ENCODE measurements at places on chromosomes 12 and 14.

- DNase-seq: no peak
Measured at GRCh38 chr12:9707356-9707755, 25.5 kb downstream of the CLECL1 start.

- DNase-seq: no peak
Measured at GRCh38 chr14:78764240-78764639, 594.1 kb downstream of the NRXN3 start.

- DNase-seq: no peak
Measured at GRCh38 chr14:69625299-69626131, 14.1 kb downstream of the SUSD6 start.

- DNase-seq: no peak
Measured at GRCh38 chr14:68127166-68127565, 307.6 kb downstream of the RAD51B start.

DNA sequence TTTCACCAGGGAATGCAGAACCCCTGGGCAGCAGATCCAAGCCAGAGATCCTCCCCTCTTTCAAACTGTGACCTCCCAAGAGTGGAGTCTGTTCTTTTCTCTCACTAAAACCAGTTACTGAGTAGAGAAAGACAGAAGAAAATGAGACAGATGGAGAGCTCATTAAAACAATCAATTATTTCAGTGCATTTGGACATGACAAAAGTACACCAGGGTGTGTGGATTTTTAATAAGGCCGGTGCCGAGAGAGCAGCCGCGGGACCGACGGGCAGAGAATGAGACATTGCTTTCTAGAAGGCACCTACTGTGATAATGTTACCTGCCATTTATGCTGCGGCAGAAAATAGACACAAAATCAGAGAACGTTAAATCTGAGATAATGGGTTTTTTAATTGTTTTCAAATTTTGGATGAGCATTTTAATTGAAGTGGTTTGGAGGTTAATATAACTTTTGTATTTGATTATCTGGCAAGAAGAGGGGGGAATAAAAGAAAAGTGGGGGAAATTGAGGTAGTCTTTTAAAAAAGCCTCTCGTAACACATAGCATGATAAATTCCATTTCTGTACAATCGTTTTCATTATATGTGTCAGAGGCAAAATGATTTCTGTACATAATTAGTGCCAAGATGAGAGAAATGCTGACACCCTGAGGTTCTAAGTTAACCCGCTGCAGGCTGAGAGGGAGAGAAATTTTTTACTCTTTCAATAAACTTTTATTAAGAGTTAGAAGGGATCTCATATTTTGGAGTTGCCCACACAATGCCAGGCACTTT is 70.8 kb downstream of the HSPB8 start:
- peak; percentile 51 for DNase-seq

DNA sequence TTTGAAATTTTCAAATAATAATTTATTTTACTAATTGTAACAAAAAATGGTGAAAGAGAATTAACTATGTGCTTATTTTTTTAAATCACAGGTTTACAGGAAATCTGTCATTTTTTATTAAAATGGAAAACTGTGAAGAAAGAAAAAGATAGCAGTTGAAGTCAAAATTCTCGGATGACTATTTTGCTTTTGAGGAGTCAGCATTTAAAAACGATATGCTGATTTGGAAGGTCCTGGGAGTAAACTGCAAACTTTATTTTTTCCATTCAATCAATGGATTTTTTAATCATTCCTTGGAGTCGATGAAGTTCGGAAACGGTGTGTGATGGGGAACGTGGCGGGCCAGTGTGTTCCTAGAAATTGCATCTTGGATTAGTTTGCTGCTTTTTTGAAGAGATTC is 258.9 kb upstream of the NAV3 start:
- no peak for DNase-seq

Data from NCI-H748 treated with DMSO at 0.1 percent for 48 hours (cell line).